Adipose tissue (tissue), 3 donors: ENCODE measurements at places on chromosomes 4 and X. TPM values are rescaled to one million over a fixed set of nuclear protein-coding genes. Genes with fewer than 3 reads are reported as not detected.

The ADH1A gene
- polyA plus RNA-seq, result not detected

The FAT4 gene
- polyA plus RNA-seq, result 0.54 TPM

The ENPEP gene
- 1.4 TPM for polyA plus RNA-seq

The CC2D2A gene
- polyA plus RNA-seq, result 5.8 TPM

The FAM47E gene
- 9.0 TPM for polyA plus RNA-seq

The S100P gene
- 1.2 TPM for polyA plus RNA-seq

The RBM10 gene
- 25.2 TPM for polyA plus RNA-seq

The NOCT gene
- polyA plus RNA-seq, result 34.7 TPM

The GYG2 gene
- polyA plus RNA-seq, result 441 TPM

The SRPK3 gene
- polyA plus RNA-seq, result 0.23 TPM

The MAGEH1 gene
- 21.2 TPM for polyA plus RNA-seq

The ERAS gene
- not detected for polyA plus RNA-seq

The SERPINA7 gene
- polyA plus RNA-seq, result 0.17 TPM

The CENPVL2 gene
- polyA plus RNA-seq, result not detected

The RAI2 gene
- 72.7 TPM for polyA plus RNA-seq

The ETDB gene
- polyA plus RNA-seq, result not detected

The BEX1 gene
- polyA plus RNA-seq, result 22.1 TPM

The GABRB1 gene
- polyA plus RNA-seq, result not detected

The SOWAHB gene
- polyA plus RNA-seq, result 0.11 TPM

The CTAG2 gene
- polyA plus RNA-seq, result 8.5 TPM

The USP26 gene
- polyA plus RNA-seq, result not detected

The SLC10A4 gene
- polyA plus RNA-seq, result 0.03 TPM

The CT45A1 gene
- polyA plus RNA-seq, result not detected

The PAPSS1 gene
- 39.5 TPM for polyA plus RNA-seq

The RHOXF2B gene
- polyA plus RNA-seq, result not detected

The MAMLD1 gene
- polyA plus RNA-seq, result 10.0 TPM

The PPP1R2C gene
- not detected for polyA plus RNA-seq

The PNMA5 gene
- 0.03 TPM for polyA plus RNA-seq

The PPBP gene
- 4.4 TPM for polyA plus RNA-seq

The ZMYM3 gene
- polyA plus RNA-seq, result 6.4 TPM

The YY2 gene
- 1.1 TPM for polyA plus RNA-seq

The ODAM gene
- polyA plus RNA-seq, result 1.3 TPM
